Left renal pelvis (tissue), 4 donors: ENCODE measurements at places on chromosomes 5 and 9. TPM values are rescaled to one million over a fixed set of nuclear protein-coding genes. Genes with fewer than 3 reads are reported as not detected.

The DDX31 gene
- polyA plus RNA-seq: 16.5 TPM

The ZNF879 gene
- polyA plus RNA-seq: 5.6 TPM

The PCDHA6 gene
- polyA plus RNA-seq: 0.26 TPM

The NME5 gene
- polyA plus RNA-seq: 26.7 TPM

The PITX1 gene
- not detected for polyA plus RNA-seq

The GARIN3 gene
- polyA plus RNA-seq: not detected

The HAVCR2 gene
- polyA plus RNA-seq: 5.4 TPM

The SLC24A2 gene
- polyA plus RNA-seq: 0.20 TPM

The ANKRD34B gene
- 0.49 TPM for polyA plus RNA-seq

The XPA gene
- polyA plus RNA-seq: 34.4 TPM

The CLIC3 gene
- polyA plus RNA-seq: 1.4 TPM

The SLC6A18 gene
- 0.11 TPM for polyA plus RNA-seq

The TTC33 gene
- 32.2 TPM for polyA plus RNA-seq

- DNase-seq: no peak
Observed at GRCh38 chr5:123154886-123155445, 65.9 kb downstream of the PRDM6 start.

GRCh38 chr9:123424131-123424530, 68.1 kb downstream of the CRB2 start:
- DNase-seq: no peak

GRCh38 chr5:56668996-56669395, 146.4 kb upstream of the MAP3K1 start:
- no peak for DNase-seq

DNA sequence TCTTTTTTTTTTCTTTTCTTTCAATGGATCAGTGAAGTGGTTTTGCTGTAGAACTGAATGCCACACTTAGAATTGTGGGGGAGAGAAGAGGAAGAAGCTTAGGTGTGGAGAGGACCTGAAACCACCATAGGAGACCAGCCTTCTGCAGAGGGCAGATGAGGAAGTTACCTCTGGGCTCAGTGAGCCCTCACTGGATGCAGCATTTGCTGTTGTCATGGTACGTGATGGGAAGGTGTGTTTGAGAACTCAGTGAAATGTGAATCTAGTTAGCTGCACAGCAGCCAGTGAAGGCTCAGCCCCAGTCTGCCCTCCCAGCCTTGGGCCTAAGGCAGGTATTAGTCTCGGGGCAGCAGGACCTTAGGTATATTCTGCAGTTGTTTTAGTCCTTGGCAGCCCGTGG, 17.5 kb downstream of the CYFIP2 start:
- DNase-seq: no peak

GRCh38 chr5:78004559-78004958, 228.4 kb upstream of the TBCA start:
- no peak for DNase-seq

DNA sequence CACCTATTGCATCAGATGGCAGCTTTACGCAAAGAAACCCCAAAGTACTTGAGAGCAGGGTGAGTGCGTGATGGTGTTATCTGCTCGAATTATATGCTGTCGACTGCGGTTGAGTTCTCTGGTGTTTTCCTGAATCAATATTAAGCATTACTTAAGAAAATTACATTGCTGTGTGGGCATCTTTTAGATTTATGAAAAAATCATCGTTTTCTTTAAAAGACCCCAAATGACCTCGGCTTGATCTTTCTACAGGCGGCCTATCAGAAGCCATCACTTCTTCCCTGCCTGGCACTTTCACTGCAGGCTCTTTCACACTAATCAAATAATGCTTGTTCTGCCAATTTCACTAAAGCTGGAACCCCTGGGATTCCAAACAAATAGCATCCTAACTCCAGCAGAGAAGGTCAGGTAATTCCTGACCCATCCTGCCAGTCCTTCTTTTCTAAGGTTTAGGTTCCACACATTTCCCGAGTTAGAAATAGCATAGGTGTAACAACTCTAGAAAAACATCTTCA, 1.7 kb downstream of the UBE2QL1 start:
- no peak for DNase-seq

- no peak for DNase-seq
Observed at GRCh38 chr9:137342482-137342881, 40.4 kb upstream of the NRARP start.

DNA sequence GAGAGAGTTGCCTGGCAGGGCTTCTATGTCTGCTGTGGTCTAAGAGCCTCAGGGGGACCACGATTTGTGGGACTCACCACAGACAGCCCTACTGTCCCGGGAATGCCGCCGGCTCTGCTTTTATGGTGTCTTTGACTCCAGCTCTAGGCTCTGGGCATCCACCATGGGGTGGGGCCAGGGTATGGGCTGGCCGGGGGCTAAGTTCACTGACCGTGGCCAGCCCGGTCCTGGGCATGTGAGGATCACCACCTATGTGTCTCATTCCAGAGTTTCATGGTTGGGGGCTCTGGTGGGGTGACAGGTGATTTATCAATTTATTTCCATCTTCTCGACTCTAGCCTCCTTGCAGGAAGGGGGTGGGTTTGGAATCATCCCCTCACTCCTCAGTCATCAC, 139.4 kb downstream of the GADD45G start:
- DNase-seq: no peak

DNA sequence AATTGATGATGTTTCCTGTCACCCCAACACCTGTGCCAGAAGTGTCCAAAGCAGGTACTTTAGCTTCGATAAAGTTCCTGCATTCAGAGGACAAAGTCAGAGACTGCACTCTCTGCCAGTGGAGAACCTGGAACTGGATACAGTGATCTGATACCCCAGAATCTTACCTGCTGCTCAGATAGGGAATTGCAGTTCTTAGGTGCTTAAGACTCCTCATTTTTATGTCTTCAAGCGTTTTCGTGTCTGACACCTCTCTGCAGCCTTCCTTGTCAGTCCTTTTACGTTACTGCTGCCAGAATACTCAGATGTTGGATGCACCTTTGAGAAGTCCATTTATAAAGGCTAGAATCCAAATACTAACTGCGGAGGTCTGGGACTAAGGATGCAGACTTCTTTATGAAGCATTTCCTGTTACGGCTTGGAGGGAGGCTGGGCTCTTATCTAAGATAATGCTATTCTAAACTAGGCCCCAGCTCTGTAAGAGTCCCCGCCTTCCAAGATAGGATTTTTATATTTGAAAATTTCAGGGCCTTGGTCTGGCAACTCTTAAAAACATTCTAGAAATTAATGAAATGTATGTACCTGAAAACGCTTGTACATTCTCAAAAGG, 1.9 kb downstream of the ISOC1 start:
- no peak for DNase-seq

GRCh38 chr5:173729079-173729765, 112.8 kb upstream of the BOD1 start:
- no peak for DNase-seq

DNA sequence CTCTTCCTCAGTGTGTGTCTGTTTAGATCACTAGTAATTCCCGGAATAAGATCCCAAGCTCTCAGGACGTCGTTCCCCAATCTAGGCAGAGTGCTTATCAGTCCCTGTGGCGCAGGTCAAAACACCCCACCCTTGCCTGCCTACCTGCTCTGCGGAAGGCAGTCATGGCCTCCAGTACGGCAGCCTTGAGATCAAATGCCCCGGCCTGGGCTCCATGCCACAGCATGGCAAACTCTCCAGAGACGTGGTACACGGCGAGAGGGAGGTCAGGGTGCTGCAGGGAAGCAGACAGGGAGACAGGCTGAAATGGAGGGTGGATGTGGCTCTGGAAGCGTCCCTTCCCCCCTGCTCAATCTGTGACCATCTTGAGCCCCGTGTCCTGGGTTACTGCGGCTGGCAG, 12.0 kb upstream of the HDHD3 start:
- DNase-seq: no peak

DNA sequence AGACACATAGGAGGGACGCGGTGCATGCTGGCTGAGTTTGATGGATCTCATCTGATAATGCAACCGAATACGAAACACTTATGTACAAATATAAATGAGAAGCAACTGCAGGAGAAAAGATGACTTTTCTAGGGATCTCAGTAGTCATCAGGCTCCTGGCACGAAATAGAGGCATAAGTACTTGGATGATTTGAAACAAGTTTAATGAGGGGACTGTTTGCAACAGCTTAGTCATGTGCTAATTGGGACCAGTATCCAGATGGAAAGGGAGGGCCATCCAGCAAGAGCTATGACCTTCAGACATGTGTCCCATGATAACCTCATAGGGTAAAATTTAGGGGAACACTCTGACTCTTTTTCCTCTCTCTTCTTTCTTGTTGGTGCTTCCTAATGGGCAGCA, 123.0 kb downstream of the EGFLAM start:
- DNase-seq: no peak

DNA sequence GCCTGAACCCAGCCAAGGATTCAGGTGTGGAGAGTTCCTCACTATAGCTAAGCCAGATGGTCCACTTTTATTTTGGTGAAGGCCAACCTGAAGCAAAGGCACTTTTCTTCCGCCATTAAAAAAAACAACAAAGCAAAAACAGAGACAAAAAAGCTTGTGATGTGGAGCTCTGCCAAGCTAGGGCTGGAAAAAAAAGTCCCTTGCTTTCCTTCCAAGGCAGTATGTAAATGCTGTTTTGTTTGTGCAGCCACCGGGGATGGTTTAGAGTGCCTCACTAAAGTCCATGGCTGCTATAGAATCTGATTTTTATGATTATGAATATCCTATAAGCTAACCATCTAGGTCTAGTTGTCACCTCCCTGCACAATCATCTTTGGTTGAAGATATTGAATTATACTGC, 14.9 kb downstream of the MEGF10 start:
- DNase-seq: no peak

DNA sequence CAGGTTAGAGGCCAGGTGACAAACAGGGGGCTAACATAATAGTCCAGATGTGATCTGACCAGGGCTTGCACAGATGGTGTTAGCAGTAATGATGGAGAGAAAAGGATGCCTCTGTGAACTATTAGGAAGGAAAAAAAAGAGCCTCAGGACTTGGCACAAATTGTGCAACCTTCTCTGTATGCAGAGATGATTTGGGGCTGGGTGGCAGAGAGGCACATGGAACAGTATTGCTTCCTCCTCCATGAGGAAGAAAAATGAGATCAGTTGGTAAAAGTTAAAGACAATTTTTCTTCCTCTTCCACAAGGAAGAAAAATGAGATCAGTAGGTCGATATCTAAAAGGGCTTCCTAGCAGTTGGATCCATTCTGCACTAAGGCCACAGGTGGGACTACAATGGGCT, 13.9 kb upstream of the ANXA6 start:
- no peak for DNase-seq

GRCh38 chr5:161261668-161262323, 284.7 kb downstream of the GABRB2 start:
- no peak for DNase-seq

GRCh38 chr9:21110708-21111576, 30.7 kb downstream of the IFNW1 start:
- peak; percentile 50 for DNase-seq

- no peak for DNase-seq
Observed at GRCh38 chr5:139306197-139306596, 12.7 kb downstream of the MATR3 start.

DNA sequence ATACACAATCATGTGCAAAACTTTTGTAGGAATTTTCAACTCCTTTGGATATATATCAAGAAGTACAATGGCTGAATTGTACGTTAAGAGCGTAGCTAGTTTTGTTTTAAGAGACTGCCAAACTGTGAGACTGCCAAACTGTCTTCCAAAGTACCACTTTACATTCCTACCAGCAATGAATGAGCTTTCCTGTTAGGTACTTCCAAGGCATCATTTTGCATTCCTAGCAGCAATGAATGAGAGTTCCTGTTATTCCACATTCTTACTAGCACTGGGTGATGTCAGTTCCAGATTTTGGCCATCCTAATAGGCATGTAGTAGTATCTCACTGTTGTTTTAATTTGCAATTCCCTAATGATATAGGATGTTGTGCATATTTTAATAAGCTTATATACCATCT, 219.3 kb downstream of the KCNN2 start:
- no peak for DNase-seq

DNA sequence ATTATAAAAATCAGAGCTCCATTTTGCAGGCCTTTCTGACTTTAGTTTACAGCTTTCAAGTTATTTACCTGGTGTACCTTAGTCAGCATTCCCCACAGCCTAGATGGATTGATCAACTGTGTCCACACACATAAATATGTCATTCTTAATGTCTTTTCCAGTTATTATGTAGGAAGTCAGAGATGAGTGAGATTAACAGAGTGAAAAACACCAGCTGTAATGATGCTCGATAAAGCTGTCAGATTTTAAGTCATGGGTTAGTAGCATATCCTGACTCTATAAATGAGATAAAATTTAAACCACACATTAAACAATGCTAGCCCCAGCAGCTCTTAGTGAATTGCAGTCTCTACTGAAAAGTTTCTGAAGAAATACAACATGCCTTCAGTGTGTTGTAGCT, 48.9 kb downstream of the NUDT12 start:
- no peak for DNase-seq

- no peak for DNase-seq
Observed at GRCh38 chr5:181086884-181087205, 44.1 kb downstream of the OR2V1 start.

GRCh38 chr5:54062958-54063357, 247.4 kb downstream of the ARL15 start:
- no peak for DNase-seq

DNA sequence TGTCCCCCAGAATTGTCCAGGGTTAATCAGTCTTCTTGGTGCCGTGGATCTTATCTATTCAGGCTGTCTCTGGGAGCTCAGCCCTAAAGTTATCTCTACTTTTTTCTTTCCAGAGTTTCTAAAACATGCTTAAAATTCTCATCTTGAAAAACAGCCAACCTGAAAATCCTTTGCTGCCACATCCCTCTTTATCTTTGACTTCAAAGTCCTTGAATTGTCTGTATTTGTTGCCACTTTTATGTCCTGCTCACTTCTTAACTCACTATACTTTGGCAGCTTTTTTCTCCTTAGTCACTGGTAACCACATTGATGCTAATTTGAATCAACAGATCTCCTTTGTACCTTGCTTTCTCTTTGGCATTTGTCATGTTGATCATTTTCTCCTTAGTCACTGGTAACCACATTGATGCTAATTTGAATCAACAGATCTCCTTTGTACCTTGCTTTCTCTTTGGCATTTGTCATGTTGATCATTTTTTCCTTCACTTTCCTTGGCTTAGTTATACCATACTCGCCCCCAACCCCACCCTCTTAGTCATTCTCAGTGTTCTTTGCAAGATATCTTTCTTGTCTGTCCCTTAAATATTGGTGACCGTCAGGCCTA, 8.5 kb downstream of the DMXL1 start:
- DNase-seq: no peak

- DNase-seq: no peak
Observed at GRCh38 chr9:5787759-5788302, 45.1 kb downstream of the ERMP1 start.

DNA sequence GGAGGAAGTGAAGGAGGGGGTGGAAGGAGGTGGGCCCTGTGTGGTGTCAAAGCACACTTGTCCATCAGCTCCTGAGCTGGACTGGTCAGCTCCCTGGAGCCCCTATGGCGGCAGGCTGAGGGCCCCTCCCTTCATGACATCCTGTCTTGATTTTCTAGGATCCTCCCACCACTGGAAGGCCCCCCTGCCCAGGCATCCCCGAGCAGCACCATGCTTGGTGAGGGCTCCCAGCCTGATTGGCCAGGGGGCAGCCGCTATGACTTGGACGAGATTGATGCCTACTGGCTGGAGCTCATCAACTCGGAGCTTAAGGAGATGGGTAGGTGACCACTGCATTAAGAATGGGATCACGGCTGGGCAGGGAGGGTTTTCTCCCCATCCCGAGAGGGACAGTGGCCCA, 34.2 kb downstream of the JADE2 start:
- no peak for DNase-seq
